ENCODE measurements at places on chromosomes 16 and 17.

GRCh38 chr16:24534620-24535019, 4.7 kb upstream of the RBBP6 start:
- H3K27ac ChIP-seq = no peak overlapping the region
- no peaks in the 10 kb centered on the region for H3K36me3 ChIP-seq
- no peaks in the 10 kb centered on the region for H3K27me3 ChIP-seq
- no peak for DNase-seq
- no peak overlapping the region for H3K4me3 ChIP-seq

GRCh38 chr16:77974883-77975282, 47.5 kb upstream of the CLEC3A start:
- no peaks in the 10 kb centered on the region for H3K27me3 ChIP-seq
- peak; percentile 78 for DNase-seq
- no peaks in the 10 kb centered on the region for H3K4me1 ChIP-seq
- H3K36me3 ChIP-seq = no peaks in the 10 kb centered on the region
- H3K27ac ChIP-seq = no peak overlapping the region
- H3K4me3 ChIP-seq = no peak overlapping the region

DNA sequence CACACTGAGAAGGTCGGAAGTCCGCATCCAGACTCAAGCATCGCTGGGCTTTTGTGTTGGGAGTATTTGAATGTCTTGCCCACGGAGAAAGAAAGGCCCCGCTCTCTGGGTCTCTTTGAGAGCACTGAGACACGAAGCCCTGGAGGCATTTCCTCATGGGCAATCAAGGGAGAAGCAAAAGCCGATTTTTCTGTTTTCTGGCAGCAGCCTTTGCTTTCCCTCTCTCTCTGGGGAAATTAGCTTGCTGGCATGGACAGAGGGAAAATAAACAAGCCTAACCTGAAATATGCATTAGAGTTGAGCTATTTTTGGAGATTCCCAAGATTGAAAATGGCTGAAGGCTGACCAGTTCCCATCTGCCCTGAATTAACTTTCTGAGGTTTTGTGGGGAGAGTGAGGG, 238.7 kb downstream of the HAPSTR1 start:
- no peaks in the 10 kb centered on the region for H3K27me3 ChIP-seq
- H3K36me3 ChIP-seq = no peaks in the 10 kb centered on the region
- H3K4me1 ChIP-seq = no peaks in the 10 kb centered on the region

- DNase-seq = peak; percentile 88
- H3K36me3 ChIP-seq = no peaks in the 10 kb centered on the region
- H3K4me3 ChIP-seq = no peak overlapping the region
- H3K27ac ChIP-seq = no peak overlapping the region
- H3K27me3 ChIP-seq = no peaks in the 10 kb centered on the region
Measured at GRCh38 chr16:48123104-48123788, 32.5 kb downstream of the ABCC12 start.

DNA sequence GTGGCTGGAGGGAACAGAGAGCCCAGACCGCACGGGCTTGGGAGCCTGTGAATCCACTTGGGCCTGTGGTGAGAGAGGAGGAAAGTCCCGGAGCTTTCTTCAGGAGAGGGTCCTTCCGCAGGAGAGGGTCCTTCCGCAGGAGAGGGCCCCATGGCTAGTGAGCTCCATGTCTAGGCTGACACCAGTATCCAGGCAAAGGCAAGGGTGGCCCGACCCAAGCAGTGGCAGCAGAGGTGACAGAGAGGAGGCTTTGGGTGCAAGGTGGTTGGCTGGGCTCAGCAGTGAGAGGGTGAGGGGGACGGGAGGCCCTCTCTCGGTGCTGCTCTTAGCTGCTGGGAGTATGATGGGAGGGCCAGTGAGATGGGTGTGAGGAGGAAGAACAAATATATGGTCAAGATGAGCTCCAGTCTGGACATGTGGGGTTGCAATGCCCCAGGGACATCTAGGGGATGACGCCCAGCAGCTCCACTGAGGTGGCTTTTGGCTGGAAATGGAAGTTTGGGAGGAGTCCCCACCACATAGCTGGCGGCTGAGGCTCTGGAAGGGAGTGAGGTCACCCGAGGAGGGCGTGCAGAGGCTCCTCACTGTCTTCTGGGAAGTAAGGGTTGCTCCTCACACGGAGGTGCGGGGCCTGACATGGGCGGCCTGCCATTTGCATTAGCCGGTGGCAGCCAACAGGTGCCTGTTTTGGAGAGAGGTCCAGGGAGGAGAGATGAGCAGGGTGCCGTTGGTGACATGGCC, 2.3 kb upstream of the HSD3B7 start:
- no peak overlapping the region for H3K27ac ChIP-seq
- H3K27me3 ChIP-seq = no peaks in the 10 kb centered on the region
- no peak for DNase-seq
- H3K36me3 ChIP-seq = peaks cover 7% of the 10 kb centered on the region
- peaks cover 2% of the 10 kb centered on the region for H3K4me1 ChIP-seq

DNA sequence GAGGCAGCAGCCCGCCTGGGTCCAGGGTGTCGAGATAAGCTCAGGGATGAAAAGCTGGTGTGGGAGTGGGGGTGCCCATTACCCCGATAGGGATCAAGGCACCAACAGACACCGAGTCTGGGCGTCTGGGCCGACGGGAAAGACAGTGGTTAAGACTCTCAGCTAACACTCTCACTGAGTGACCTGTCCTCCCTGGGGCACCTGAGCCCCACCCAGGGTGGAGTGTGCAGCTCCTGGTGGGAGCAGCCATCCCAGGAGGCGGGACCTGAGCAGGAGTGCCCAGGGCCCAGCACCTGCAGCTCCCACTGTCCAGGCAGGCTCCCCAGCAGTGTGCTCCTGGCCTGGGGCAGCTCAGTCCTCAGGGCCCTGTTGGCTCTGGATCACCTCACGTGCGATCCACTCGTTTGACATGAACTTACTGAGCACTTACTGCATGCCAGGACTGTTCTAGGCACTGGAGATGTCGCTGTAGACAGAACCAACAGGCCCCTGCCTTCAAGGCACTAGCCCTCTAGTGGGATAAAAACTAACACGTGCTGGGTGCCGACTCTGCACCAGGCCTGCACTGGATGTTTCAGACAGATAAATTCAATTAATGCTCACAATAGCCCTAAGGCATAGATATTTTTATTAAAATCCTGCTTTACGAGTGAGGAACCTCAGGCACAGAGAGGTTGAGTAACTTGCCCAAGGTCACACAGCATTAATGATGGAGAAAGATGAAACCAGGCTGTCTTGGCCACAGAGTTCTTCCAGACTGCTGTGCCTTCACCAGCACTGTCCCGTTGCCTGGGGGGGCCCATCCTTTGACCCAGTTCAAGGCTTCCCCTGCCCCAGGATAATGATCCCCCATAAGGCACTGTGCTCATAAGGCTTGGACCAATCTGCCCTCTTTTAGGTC, 1.9 kb downstream of the EVPLL start:
- no peak for DNase-seq
- H3K27ac ChIP-seq = no peak overlapping the region
- H3K4me1 ChIP-seq = no peaks in the 10 kb centered on the region
- H3K36me3 ChIP-seq = no peaks in the 10 kb centered on the region
- H3K4me3 ChIP-seq = no peak overlapping the region
- no peaks in the 10 kb centered on the region for H3K27me3 ChIP-seq

DNA sequence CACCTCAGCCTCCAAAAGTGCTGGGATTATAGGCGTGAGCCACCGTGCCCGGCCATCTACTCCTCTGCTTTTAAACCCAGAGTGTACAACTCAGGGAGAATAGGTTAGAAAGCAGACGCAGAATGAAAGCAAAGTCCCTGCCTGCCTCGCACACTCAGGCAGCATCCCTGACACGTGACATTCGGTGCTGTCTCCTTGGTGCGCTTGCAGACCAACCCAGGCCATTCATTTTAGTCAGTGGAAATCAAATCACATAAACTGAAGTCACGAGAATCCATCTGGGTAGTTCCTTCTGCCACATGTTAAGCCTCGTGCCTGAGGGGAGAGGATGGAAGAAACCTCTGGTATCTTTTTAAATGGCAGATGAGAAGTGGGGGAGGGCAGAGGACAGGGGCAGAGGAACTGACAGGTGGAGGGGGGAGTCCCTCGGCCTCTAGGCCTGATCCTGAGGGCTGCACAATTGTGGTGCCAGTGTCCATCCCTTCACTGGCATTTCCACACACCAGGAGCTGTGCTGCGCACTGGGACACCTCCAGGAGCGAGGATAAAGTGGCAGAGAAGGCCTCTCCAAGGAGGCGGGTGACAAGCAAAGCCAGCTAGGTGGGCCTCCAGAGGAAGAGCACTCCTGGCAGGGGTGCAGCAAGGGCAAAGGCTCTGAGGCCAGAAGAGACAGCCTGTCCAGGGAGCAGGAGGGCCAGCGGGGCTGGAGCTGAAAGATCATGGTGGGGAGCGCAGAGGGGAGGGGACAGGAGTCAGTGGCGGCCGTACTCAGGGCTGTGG, 196.3 kb downstream of the KATNIP start:
- H3K4me3 ChIP-seq = no peak overlapping the region
- H3K4me1 ChIP-seq = no peaks in the 10 kb centered on the region
- H3K36me3 ChIP-seq = no peaks in the 10 kb centered on the region
- H3K27me3 ChIP-seq = no peaks in the 10 kb centered on the region

GRCh38 chr16:73131156-73131862, 83.4 kb upstream of the ZFHX3 start:
- H3K4me1 ChIP-seq = no peaks in the 10 kb centered on the region
- no peaks in the 10 kb centered on the region for H3K27me3 ChIP-seq
- no peak overlapping the region for H3K4me3 ChIP-seq

GRCh38 chr17:11486868-11487310, 111.4 kb upstream of the DNAH9 start:
- H3K27me3 ChIP-seq = no peaks in the 10 kb centered on the region
- H3K4me1 ChIP-seq = peaks cover 3% of the 10 kb centered on the region
- H3K4me3 ChIP-seq = no peak overlapping the region
- no peaks in the 10 kb centered on the region for H3K36me3 ChIP-seq
- DNase-seq = no peak

GRCh38 chr17:38914741-38915638, 10.4 kb upstream of the LASP1NB start:
- H3K36me3 ChIP-seq = peaks cover 10% of the 10 kb centered on the region
- no peaks in the 10 kb centered on the region for H3K4me1 ChIP-seq
- H3K27ac ChIP-seq = no peak overlapping the region
- H3K27me3 ChIP-seq = no peaks in the 10 kb centered on the region
- DNase-seq = peak; percentile 44

DNA sequence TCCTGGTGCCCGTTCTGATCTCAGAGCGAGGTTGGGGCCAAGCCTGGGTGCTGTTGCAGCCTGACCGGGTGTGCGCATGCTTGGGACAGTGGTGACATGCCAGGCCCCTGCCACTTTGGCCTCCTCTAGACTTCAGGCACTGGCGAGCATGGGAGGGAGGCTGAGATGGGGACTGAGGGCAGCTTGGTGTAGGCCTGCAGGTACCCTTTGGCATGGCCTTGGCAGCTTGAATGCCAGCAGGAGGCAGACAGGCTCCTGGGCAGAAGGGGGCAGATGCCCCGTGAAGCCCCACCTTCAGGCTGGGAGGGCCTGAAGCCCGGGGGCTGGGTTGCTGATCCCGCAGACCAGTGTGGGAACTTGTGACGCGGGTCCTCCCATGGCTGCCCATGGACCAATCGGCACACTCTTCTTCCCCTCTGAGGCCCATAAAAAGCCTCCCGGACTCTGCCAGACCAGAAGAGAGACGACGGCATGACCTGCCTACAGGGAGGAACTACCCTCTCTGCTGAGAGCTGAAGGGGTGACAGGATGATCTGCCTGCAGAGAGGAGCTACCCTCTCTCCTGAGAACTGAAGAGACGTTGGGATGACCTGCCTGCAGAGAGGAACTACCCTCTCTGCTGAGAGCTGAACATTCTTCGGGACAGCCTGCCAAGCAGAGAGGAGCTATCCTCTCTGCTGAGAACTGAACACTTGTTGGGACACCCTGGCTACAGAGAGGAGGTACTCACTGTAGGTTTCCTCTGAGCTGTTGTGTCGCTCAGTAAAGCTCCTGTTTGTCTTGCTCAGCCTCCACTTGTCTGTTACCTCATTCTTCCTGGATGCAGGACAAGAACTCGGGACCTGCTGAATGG, 17.5 kb downstream of the RHOT1 start:
- no peaks in the 10 kb centered on the region for H3K4me1 ChIP-seq
- DNase-seq = no peak
- H3K27ac ChIP-seq = no peak overlapping the region
- no peaks in the 10 kb centered on the region for H3K27me3 ChIP-seq
- H3K36me3 ChIP-seq = no peaks in the 10 kb centered on the region

GRCh38 chr17:9976283-9977179, 71.5 kb upstream of the RCVRN start:
- no peak for DNase-seq
- H3K36me3 ChIP-seq = no peaks in the 10 kb centered on the region
- no peak overlapping the region for H3K4me3 ChIP-seq

DNA sequence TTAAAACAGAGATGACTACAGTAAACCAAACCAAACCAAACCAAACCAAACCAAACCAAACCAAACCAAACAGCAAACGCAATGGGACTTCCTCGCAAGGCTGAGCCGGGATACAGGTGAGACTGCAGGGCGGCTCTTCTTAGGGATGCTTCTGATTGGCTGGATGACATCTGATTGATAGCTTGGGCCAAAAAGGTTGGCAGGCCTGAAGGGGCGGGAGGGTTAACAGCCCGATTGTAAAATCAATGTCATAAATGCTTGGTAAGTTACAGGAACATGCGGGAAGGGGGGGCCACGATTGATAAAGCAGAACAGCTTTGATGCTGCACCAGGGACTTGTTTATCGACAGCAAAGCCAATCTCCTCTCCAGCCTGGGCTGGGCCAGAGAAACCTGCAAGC, 86.1 kb downstream of the ZFHX3 start:
- no peaks in the 10 kb centered on the region for H3K27me3 ChIP-seq
- no peaks in the 10 kb centered on the region for H3K36me3 ChIP-seq
- H3K27ac ChIP-seq = no peak overlapping the region

GRCh38 chr16:2854700-2855309, 3.2 kb downstream of the PRSS22 start:
- no peaks in the 10 kb centered on the region for H3K36me3 ChIP-seq
- no peaks in the 10 kb centered on the region for H3K4me1 ChIP-seq
- DNase-seq = no peak
- no peak overlapping the region for H3K27ac ChIP-seq
- H3K4me3 ChIP-seq = no peak overlapping the region
- H3K27me3 ChIP-seq = no peaks in the 10 kb centered on the region

- no peak overlapping the region for H3K27ac ChIP-seq
- H3K27me3 ChIP-seq = no peaks in the 10 kb centered on the region
- H3K4me1 ChIP-seq = no peaks in the 10 kb centered on the region
- DNase-seq = no peak
- no peak overlapping the region for H3K4me3 ChIP-seq
Measured at GRCh38 chr17:27862004-27862403, 31.2 kb downstream of the LYRM9 start.

- peaks cover 33% of the 10 kb centered on the region for H3K4me1 ChIP-seq
- no peak for DNase-seq
- H3K36me3 ChIP-seq = no peaks in the 10 kb centered on the region
- no peaks in the 10 kb centered on the region for H3K27me3 ChIP-seq
- peak overlapping the region; percentile 45 for H3K27ac ChIP-seq
Measured at GRCh38 chr16:57797216-57797525, 5.1 kb downstream of the KIFC3 start.

Data from mesendoderm (in vitro differentiated cells).